ENCODE measurements at places on chromosomes 7 and 10.

DNA sequence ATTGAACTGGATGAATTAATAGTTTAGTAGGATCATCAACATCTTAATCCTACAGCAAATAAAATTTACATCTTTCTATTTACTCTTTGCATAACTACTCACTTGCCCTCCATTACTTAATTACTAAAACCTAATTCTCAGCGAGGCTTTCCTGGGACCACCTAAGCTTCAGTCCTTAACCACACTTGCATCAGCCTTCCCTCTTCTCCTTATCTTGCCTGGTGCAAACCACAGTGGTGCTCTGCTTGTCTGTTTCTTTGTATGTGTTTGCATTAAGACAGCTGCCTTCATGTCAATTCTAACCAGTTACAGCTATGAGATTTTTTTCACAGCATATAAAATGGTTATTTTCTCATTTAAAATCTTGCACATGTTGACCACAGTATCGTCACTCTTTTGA lies 72.6 kb upstream of the ZNF92 start:
- DNase-seq = no peak

DNA sequence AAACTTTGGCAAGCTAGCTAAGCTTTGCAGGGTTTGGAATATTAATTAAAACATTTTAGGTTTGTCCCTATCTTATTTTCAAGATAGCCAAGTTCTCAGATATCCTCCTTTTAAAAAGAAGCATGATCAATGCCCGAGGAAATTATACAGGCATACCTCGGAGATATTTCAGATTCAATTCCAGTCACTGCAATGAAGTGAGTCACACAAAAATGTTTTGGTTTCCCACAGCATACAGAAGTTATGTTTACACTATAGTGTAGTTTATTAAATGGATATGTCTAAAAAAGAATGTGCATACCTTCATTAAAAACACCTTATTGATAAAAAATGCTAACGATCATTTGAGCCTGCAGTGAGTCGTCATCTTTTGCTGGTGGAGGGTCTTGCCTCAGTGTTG lies 382.9 kb upstream of the NPVF start:
- no peak for DNase-seq

GRCh38 chr7:77542895-77543294 lies 5.8 kb downstream of the PTPN12 start:
- DNase-seq = no peak

- no peak for DNase-seq
These were observed 5.2 kb upstream of the GATA3 start for GRCh38 chr10:8049045-8049864.

DNA sequence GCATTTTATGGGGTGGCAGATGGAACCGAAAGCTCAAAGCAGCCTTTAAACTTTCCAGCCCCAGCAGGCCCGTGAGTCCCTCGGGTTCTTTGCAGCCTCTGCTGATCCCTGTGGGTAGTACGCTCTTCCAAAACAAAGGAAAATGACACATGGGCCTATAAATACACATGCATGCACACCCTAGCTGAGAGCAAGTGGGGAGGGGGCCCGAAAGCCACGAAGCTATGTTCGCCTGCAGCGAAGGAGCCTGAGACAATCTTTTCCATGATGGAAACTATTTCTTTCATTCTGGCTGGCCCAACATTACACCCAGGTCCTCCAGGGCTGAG lies 32.2 kb downstream of the CALML5 start:
- no peak for DNase-seq

- no peak for DNase-seq
These were observed 3.7 kb upstream of the KCNMA1 start for GRCh38 chr10:77641344-77641743.

GRCh38 chr10:29142516-29143314 lies 146.2 kb upstream of the LYZL1 start:
- no peak for DNase-seq

GRCh38 chr10:33612551-33612950 lies 278.1 kb upstream of the NRP1 start:
- peak; percentile 37 for DNase-seq

- DNase-seq = no peak
These were observed 33.3 kb upstream of the PCGF5 start for GRCh38 chr10:91187156-91187555.

DNA sequence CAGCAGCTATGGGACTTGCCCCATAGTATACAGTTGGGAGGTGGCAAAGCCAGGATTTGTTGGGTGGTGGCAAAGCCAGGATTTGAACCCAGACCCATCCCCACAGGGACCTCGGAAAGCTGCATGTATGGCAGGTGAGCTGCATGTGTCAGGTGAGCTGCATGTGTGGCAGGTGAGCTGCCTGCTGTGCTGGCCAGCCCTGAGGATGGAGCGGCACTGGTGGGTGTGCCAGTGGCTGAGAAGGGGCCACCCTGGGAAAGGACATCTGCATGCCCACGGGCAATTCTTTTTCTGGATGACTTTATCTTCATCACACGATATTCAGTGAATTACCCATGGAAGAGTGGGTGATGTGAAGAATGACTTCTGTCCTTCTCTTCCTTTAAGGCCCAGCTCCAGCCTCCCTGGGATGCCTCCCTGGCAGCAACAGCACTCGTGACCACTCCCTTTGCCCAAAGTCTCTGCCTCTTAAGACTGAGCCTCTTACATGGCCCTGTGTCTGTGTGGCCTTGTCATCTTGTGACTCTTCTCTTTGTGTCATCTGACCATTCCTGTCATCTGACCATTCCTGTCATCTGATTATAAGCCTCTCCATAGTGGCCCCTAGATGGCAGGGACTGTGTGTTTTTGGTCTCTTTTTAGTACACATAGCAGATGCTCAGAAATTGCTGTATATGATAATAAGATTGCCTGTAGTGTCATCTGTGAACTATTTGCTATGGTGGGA lies 25.0 kb downstream of the CLEC2L start:
- DNase-seq = no peak

DNA sequence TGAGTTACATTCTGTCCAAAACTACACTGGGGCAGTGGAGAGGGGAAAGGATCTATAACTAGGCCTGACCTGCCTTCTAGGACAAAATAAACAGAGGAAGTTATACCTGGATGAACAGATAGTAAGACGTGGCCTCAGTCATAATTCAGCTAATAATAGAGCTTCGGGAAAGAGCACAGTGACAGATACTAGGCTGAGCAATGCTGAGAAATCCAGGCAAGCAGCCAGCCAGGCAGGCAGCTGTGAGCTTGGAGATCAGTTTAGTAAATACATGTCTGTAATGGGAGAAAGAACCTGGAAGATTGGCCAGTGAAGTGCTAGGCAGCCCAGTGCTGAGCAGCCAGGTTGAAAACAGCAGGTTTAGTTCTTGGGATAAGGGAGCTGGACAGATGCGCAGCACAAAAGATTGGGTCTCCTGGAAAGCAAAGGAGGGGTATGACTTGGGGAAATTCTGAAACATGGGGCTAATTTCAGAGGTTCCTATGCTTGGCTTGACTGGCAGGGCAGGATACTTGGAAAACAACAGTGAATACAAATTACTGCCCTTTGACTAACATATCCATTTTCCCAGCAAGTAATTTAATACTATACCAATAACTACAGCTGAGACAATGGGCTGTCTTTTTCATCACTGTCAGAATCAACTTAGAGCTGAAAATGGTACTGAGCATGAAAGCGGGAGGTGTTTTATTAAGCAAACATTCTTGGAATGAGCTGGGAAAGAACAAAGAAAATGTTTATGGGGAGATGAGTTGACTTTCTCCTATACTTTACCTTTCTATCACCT lies 140.8 kb downstream of the DGKB start:
- peak; percentile 65 for DNase-seq

DNA sequence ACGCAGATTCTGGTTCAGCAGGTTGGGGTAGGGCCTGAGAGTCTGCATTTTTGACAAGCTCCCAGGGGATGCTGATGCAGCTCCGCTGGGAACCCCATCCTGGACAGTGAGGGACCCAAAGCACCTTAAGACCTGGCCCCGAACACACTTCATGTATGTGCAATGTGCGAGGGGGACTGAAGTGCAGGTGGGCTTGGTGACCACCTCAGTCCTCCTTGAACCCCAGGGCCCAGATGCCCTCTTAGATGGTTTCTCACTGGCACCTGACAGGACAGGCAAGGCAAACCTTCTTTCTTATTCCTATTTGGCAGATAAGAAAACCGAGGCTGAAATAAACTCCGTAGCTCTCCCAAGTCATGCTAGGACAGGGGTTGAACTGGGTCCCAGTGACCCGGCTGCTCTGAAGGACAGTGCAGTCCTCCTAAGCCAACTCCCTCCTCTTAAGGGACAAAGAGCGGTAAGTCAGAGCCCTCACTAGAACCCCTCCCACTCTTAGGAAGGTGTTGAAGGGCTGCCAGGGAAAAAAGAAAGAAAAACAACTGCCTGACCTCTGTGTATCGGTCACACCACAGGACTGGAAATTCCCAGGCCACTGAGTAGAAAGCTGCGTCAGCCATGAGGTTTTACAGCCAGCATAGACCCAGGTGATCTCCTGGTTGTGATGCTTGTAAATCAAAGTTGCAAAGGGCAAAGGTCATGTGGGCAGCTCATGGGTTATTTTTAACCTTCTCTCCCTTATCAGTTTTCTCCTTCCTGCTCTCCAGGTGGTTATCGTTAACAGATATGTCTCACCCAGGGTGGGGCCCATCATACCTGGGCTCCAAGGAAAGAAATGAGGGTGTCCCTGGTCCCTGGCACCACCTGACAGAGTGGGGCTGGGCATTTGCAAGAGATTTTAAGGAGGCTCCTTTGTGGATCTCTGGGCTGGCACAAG lies 90.9 kb upstream of the SMNDC1 start:
- DNase-seq = no peak

DNA sequence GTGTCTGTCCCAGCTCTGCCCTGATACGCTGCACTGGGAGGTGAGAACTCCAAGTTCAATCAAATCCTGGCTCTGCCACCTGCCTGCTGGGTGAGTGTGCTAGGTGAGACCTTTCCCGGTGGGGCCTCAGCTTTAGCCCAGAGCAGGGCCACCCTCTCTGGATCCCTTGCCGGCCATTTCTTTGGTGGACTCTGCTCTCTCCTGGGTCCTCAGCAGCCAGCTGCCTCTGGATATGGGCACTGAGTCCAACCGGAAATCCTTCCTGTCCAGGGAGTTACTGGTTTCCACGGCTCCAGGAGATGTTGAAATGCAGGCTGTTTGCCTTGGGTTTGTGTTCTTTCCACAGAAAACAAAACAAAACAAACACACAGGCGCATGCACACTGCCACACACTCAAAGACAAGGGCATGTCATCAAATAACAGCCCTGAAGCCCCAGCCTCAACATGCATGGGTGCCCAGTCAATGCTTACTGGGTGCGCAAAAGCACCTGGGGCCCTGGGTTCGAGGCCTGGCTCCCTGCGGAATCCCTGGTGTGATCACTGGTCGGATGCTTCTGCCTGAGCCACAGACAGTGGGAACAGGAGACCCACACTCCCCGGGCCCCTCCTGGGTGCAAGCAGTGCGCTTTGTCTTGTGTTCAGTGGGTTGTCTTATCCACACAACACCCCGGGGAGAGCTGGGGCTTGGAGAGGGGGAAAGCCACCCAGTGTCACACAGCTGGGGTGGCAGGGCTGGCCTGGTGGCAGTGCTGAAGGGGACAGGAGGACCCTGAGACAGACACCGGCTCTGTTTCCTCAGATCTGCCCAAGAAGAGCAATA lies 33.1 kb downstream of the PPIF start:
- no peak for DNase-seq

- DNase-seq = no peak
These were observed 199.8 kb downstream of the JCAD start for GRCh38 chr10:29859521-29860130.

DNA sequence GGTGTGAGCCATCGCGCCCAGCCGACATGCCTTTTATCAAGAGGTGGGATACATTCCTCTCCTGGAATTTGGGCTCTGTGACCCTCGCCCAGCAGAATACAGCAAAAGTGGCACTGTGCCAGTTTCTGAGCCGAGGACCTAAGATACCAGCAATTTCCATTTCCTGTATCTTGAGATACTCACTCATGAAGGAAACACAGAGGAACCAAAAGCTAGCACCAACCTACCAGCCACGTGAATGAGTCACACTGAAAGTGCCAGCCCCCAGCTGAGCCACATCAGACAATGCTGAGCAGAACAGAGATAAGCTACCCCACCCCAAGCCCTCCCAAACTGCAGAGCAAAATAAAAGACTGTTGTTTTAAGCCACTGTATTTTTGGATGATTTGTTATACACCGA lies 56.3 kb downstream of the CACUL1 start:
- no peak for DNase-seq

- DNase-seq = no peak
These were observed 160.6 kb downstream of the SEC23IP start for GRCh38 chr10:120052964-120053702.

GRCh38 chr7:51255536-51256208 lies 60.9 kb downstream of the COBL start:
- DNase-seq = no peak

GRCh38 chr10:77919713-77920108 lies 6.8 kb downstream of the DLG5 start:
- DNase-seq = peak; percentile 55

GRCh38 chr7:1704811-1705738 lies 35.0 kb downstream of the ELFN1 start:
- DNase-seq = no peak

GRCh38 chr7:74082770-74083116 lies 861 bp upstream of the LIMK1 start:
- DNase-seq = no peak

GRCh38 chr7:23717788-23718187 lies 7.8 kb downstream of the STK31 start:
- no peak for DNase-seq

DNA sequence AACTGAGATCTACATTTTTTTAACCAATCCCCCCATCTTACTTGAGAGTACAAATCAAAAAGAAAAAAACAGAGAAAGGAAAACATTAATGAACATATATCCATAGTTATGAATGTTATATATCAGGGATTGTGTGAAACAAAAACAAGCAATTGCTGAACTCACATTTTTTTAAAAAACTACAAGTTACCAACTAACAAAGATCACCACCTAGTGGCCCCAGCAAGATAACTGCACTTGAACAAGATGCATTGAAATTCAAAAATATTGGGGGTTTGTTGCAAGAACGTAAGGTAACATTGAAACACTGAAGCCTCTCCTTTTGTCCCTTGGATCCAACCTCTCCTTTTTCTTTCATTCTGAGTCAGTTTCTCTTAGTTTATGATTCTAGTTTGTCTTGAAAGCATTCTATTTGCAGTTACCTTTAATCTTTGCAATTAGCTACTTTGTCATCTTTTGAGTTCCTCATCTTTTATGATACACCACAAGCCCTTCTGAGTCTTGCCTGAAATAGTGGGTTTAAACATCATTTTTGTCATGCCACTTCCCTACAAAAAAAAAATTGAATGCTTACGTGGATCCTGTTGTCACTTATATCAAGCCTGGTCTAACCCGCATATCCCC lies 87.3 kb upstream of the TES start:
- no peak for DNase-seq
